ENCODE measurements at places on chromosomes 12 and 14.

DNA sequence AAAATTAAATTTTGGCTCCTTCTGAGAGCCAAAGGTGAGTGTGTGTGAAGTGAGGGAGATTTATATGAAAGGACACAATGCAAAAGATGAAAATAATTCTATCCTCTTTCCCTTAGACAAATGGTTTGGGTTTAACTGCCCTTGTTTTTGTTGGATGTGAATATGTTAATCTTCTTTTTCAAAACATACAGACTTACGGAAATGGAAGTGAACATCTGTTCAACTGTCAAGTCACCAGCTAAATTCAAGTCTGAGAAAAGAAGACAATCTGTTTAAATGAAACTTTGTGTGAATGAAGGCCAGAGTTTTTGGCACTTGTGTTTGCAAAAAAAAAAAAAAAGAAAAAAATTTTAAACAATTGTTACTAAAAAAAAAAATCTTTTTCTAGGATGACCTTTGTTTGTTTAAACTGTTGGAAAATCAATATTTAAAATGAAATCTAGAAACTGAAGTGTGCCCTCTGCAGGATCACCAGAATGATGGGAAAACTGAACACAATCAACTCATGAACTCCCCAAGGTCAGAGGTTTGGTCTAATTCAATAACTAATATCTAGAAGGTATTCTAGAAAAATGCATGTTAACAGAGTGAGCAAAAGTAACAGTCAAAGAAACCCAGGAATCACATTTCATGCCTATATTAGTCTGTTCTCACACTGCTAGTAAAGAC is 448.8 kb downstream of the FLRT2 start:
- no peaks in the 10 kb centered on the region for H3K36me3 ChIP-seq
- no peak for DNase-seq
- H3K27me3 ChIP-seq = no peaks in the 10 kb centered on the region
- H3K4me1 ChIP-seq = no peaks in the 10 kb centered on the region
- no peak overlapping the region for H3K4me3 ChIP-seq

DNA sequence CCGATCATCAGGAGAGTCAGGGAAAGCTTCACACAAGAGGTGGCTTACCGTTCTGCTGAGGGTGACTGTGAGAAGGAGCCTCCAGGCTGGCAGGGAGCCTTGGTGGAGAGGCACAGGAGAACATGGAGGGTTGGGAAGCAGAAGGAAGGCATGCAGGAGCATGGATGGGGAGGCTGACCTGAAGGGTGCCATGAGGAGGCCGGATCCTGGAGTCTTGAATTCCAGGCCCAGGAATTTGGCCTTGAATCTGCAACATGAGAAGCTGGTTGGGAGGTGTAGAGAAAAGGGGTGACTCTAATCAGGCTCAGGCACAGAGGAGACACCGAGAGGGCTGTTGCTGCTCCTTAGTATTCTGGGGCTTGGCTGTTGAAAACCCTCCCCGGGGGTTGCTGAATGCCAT is 130.2 kb downstream of the PELI2 start:
- no peak overlapping the region for H3K4me3 ChIP-seq
- H3K27ac ChIP-seq = no peak overlapping the region
- peaks cover 15% of the 10 kb centered on the region for H3K4me1 ChIP-seq

GRCh38 chr12:93968536-93969285 is 179.7 kb upstream of the PLXNC1 start:
- H3K4me1 ChIP-seq = no peaks in the 10 kb centered on the region
- no peaks in the 10 kb centered on the region for H3K27me3 ChIP-seq
- no peak overlapping the region for H3K27ac ChIP-seq

GRCh38 chr14:49249022-49249421 is 337.2 kb downstream of the RPS29 start:
- no peak for DNase-seq
- peaks cover 11% of the 10 kb centered on the region for H3K4me1 ChIP-seq
- no peaks in the 10 kb centered on the region for H3K27me3 ChIP-seq
- no peak overlapping the region for H3K4me3 ChIP-seq

DNA sequence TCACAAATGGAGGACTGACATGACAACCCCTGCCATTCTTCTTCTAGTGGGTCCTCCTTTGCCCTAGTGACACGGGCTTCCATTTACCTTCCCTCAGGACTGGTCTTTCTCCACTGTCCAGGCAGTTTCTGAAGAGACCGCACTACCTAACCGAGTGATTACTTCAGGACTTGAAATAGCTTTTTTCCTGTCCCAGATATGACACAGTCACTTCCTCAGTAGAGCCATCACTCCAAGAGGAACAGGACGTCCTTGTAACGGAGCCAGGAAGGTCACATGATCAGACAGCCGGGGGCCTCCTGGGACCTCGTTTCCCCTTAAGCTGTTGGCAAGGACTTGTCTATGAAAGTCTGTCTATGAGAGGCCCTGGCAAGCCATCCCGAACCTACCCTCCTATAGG is 62.3 kb downstream of the FOS start:
- no peaks in the 10 kb centered on the region for H3K4me1 ChIP-seq
- no peak overlapping the region for H3K27ac ChIP-seq
- H3K27me3 ChIP-seq = no peaks in the 10 kb centered on the region
- no peaks in the 10 kb centered on the region for H3K36me3 ChIP-seq

DNA sequence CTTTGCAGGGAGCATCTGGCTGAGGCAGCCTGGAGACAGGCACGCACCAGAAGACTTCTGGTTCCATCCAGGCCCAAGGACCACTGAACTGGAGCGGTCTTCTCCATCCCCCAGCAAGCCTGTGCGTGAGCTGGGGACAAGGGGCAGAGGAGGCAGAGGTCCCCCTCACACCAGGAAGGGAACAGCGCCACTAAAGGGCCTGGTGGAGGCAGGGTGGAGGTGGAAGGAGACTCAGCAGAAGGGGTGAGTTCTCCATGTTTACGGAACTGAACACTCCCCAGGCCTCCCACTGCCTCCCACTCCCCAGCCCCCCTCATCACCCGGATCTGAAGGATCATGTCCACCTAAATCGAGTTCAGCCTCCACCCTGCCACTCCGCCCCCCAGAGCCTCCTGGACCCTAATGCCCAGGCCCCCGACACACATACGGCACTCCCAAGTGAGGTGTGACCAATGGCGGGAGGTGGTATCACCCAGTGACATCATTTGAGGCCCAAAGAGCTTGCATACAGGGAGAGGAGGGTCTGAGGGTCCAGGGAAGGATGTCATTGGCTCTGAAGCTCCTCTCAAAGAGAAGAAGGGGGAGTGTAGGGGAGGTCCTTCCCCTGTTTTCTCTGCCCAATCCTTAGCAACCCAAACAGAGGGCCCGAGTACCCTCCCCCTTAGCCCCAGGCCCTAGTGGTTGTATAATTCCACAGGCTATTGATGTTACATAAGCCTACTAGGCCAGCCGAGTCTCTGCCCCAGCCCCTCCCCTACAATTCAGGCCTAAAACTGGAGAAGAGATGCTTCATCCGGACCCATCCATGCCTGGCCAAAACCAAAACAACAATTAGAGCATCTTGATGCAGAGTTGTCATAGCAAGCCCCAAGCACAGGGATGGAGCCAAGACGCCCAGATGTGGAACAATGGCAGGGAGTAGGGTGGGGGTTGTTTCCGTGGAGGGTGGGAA is 1.0 kb downstream of the FAIM2 start:
- H3K4me3 ChIP-seq = no peak overlapping the region
- H3K27ac ChIP-seq = no peak overlapping the region
- H3K36me3 ChIP-seq = no peaks in the 10 kb centered on the region

DNA sequence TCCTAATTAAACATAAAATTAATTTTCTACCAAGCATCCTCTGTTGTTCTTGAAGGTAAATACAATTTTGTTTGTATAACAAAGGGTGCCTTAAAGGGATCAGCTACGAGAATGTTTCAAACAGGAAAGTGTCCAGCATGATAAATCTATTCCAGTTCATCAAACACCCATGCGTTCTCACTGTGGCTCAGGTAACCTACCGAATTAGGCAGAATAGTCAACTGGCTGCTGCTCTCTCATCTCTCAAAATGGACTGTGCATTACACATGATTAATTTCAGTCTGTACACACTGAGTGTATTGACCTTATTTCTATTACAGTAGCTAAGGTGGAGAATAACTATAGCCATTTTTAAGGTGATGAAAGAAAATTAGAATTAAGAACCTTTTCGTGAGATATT is 127.5 kb upstream of the RMST start:
- H3K27ac ChIP-seq = no peak overlapping the region
- no peaks in the 10 kb centered on the region for H3K27me3 ChIP-seq
- no peak for DNase-seq
- no peaks in the 10 kb centered on the region for H3K4me1 ChIP-seq
- no peak overlapping the region for H3K4me3 ChIP-seq

GRCh38 chr14:94110552-94111181 is at the start of gene IFI27:
Gene IFI27, plus strand, starts transcription at chr14:94110736.
- H3K4me3 ChIP-seq = peak within 1 kb of the TSS; percentile 33
- DNase-seq = peak; percentile 64
- H3K27ac ChIP-seq = peak within 1 kb of the TSS; percentile 56
- H3K36me3 ChIP-seq = no peaks in the 10 kb centered on the region

GRCh38 chr14:56754921-56755320 is 55.4 kb downstream of the OTX2 start:
- no peak for DNase-seq
- no peaks in the 10 kb centered on the region for H3K4me1 ChIP-seq
- H3K27ac ChIP-seq = no peak overlapping the region

GRCh38 chr14:86237733-86238132 is 707.8 kb downstream of the FLRT2 start:
- H3K4me3 ChIP-seq = no peak overlapping the region
- no peaks in the 10 kb centered on the region for H3K4me1 ChIP-seq
- no peak for DNase-seq

DNA sequence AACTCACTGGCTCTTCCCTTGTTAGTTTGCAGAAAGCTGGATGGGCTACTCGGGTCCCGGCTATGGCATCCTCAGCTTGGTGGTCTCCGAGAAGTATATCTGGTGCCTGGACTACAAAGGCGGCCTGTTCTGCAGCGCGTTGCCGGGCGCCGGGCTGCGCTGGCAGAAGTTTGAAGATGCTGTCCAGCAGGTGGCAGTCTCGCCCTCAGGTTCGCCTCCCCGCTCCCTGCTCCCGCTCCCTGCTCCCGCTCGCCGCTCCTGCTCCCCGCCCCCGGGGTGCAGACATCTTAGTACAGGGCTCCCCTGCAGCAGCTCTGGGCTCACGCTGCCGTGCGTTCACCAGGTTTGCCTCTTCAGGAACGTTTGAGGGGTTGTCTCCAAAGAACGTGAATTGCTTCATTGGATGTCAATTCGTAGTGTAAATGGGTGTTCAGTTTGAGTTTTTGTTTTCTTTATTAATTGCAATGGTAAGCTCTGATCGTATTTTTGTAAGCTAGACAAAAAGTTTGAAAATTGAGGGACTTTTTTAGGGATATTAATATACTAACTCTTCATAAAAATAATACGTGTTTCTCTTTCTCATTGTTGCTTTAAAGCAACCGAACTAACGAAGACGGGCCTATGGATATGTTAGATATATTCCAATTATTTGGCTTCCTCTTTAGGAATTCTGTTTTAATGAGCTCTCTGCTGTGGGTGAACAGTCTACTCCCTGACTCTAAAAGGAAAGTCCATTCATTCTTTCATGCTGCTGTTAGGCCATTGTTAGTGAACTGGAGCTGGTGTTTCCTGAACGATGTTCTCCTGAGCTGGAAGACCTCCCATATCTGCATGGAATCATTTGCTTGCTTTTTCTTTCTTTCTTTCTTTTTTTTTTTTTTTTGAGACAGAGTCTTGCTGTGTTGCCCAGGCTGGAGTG is 71.3 kb downstream of the ANKRD9 start:
- no peak overlapping the region for H3K27ac ChIP-seq
- peaks cover 3% of the 10 kb centered on the region for H3K4me1 ChIP-seq
- no peak overlapping the region for H3K4me3 ChIP-seq

- no peaks in the 10 kb centered on the region for H3K27me3 ChIP-seq
- H3K36me3 ChIP-seq = no peaks in the 10 kb centered on the region
- H3K4me1 ChIP-seq = no peaks in the 10 kb centered on the region
- DNase-seq = no peak
- no peak overlapping the region for H3K27ac ChIP-seq
- no peak overlapping the region for H3K4me3 ChIP-seq
Observed at GRCh38 chr14:105857220-105857825, 330.9 kb downstream of the TMEM121 start.

GRCh38 chr12:79859646-79860045 is 75.3 kb downstream of the PPP1R12A start:
- H3K4me1 ChIP-seq = peaks cover 7% of the 10 kb centered on the region
- peaks cover 14% of the 10 kb centered on the region for H3K36me3 ChIP-seq
- H3K27me3 ChIP-seq = no peaks in the 10 kb centered on the region
- no peak for DNase-seq
- H3K27ac ChIP-seq = no peak overlapping the region

- H3K4me3 ChIP-seq = no peak overlapping the region
- H3K36me3 ChIP-seq = no peaks in the 10 kb centered on the region
Observed at GRCh38 chr12:46680506-46680905, 145.3 kb downstream of the SLC38A4 start.

GRCh38 chr12:49017891-49018260 is 700 bp downstream of the PRKAG1 start:
- H3K4me3 ChIP-seq = peak overlapping the region; percentile 62
- peaks cover 27% of the 10 kb centered on the region for H3K36me3 ChIP-seq
- no peaks in the 10 kb centered on the region for H3K27me3 ChIP-seq

GRCh38 chr14:92877757-92878431 is 45.1 kb upstream of the CHGA start:
- no peak overlapping the region for H3K27ac ChIP-seq
- H3K4me3 ChIP-seq = no peak overlapping the region
- no peaks in the 10 kb centered on the region for H3K36me3 ChIP-seq

DNA sequence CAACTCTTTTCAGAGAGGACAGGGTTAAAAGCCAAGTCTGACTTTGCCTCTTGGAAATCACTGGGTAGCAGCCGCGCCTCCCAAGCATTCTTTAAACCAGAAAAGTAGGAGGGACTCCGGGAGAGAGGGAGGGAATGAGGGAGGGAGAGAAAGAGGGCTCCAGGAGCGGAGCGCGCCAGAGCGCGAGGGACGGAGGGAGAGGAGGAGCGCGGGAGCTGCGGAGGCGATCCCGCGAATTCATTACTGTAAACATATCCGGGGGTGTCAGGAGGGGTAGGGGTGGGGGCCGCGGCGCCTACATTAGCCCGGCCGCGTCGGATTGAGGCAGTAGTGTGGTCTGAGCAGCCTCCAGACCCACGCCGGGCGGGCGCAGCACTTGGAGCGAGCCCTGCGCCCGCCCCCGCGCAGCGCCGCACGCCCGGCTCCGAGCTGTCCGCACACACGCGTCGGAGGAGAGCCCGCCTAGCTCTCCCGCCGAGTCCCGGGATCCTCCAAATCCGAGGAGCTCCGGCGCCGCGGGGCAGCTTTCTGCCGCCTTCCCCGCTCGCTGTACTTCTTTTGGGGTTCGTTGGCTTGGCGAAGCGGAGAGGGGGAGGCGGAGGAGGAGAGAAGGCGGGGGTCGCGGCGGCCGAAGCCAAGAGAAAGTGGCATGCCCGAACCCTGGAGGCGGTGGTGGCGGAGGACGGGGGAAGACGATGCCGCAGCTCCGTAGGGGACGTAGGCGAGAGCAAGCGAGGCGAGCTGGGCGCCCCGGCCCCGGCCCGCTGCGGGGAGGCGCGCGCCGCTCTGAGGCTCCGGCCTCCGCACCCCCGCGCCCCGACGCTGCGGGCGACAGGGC is 3.3 kb downstream of the FLRT2 start:
- peak overlapping the region; percentile 78 for H3K27ac ChIP-seq
- H3K36me3 ChIP-seq = peaks cover 8% of the 10 kb centered on the region
- H3K4me1 ChIP-seq = peaks cover 37% of the 10 kb centered on the region
- H3K4me3 ChIP-seq = peak overlapping the region; percentile 83
